ENCODE measurements at places on chromosomes 12 and 14.

DNA sequence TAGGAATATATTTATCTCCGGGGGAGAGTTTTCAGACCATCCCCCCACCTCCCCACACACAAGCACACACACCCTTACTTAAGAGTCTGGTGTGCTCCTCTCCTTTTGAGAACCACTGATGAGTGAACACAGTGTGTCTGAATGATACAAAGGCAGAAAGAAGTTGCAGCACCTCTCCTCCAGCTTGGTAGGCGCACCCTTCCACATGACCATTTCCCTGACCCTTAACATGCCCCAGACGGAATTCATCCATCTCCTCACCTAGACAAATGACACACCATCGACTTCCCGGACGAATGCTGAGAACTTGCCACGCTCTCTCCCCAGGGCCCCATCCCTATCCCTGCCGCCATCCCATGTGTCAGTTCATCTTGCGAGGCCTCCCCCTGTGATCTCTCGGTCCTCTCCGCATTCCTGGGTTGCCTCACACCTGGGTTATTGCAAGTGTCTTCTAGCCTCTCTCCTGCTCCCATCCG lies 3.9 kb downstream of the TNFRSF1A start:
- no peak for DNase-seq

GRCh38 chr14:104817930-104818713 lies 17.2 kb downstream of the ZBTB42 start:
- no peak for DNase-seq

- DNase-seq, result no peak
These were observed 171.5 kb downstream of the SLC15A4 start for GRCh38 chr12:128652136-128652751.

DNA sequence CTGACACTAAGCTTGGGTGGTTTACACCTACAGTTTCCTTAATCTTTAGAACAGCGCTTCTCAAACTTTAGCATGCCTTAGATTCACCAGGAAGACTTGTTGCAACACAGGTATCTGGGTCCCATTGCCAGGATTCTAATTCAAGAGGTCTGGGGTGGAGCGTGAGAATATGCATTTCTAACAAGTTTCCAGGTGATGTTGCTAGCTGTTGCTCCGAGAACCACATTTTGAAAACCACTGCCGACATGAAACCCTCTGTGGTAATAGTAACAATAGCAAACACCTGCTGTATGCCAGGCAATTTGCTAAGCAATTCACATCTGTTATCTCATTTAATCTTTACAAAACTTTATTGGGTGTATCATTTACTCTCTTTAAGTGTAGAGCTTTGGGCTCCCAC lies 58.6 kb downstream of the TRHDE start:
- no peak for DNase-seq

- DNase-seq, result no peak
These were observed 136.4 kb downstream of the MDGA2 start for GRCh38 chr14:47539031-47539461.

DNA sequence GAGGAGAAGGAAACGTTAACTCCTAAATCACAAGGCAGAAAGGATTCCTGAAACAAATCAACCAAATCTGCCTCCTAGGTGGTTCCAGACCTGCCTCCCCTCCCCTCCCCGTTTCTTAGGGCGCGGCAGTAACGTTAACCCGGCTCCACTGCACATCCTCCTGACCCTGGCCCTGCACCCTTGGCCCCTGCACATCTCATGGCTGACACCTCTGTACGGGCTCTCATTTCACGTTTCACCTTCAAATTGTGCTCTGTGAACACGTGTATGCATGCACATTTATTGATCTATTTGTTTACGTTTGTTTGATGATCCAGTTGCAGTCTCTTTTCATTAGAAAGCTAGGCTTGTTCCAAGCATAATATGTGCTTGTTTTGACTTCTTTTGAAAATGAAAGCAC lies 358.1 kb downstream of the ADGRD1 start:
- no peak for DNase-seq

DNA sequence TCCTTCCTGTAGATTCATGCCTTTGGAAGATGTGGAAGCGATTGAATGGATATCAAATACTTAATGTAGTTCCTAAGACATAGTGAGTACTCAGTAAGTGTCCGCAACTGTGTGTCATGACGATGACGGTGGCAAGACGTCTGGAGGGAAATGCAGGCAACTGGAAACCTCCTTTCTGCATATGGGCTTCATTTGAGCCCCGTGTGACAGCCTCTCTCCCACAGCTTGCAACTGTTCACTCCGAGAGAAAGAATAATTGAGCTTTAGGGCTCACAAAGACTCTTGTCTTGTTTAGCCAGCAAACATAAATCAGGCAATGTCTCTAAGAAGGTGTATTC lies 6.9 kb downstream of the CFAP251 start:
- no peak for DNase-seq

GRCh38 chr12:76201316-76201715 lies 116.8 kb upstream of the NAP1L1 start:
- DNase-seq, result no peak

- no peak for DNase-seq
These were observed 4.5 kb downstream of the TAS2R50 start for GRCh38 chr12:10982244-10982643.

GRCh38 chr14:99596772-99597171 lies 7.2 kb downstream of the CCDC85C start:
- DNase-seq, result no peak

GRCh38 chr12:1421091-1421846 lies 173.1 kb downstream of the FBXL14 start:
- DNase-seq, result no peak

DNA sequence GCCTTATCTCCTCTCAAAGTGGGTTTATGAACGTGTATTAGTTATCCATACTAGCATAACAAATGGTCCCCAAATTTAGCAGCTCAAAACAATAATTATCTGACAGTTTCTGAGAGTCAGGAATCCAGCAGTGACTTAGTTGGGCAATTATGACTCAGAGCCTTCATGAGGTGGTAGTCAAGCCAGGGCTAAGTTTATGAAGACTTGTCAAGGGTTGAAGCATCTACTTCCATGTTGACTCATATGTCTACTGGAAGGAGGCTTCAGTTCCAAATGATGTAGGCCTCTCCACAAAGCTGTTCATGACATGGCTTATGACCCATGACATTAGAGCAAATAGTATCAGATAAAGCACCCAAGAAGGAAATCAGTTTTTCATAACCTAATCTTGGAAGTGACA lies 73.2 kb downstream of the IPO8 start:
- no peak for DNase-seq

- no peak for DNase-seq
These were observed 85.6 kb downstream of the FOXN3 start for GRCh38 chr14:89331398-89331797.

- DNase-seq, result no peak
These were observed 7.6 kb downstream of the CDCA4 start for GRCh38 chr14:105013150-105013785.

GRCh38 chr12:64665514-64665913 lies 55.2 kb downstream of the RASSF3 start:
- DNase-seq, result peak; percentile 81

DNA sequence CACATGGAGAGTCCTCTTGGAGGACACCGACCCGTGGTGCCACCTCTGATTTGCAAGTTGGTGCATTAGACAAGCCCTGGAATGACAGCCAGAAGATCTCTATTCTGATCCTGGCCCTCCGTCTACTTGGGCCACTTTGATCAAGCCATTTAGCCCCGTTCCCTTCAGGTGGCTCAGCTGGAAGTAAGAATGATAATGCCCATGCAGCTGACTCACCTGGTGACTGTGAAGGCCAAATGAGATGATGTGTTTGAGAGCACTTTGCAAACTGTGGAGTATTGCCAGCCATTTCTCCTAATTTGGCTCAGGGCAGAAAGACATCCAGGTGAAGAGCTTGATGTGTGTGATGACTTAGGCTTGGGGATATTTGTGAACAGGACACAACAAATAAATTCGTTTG lies 165.9 kb downstream of the ETV6 start:
- no peak for DNase-seq

DNA sequence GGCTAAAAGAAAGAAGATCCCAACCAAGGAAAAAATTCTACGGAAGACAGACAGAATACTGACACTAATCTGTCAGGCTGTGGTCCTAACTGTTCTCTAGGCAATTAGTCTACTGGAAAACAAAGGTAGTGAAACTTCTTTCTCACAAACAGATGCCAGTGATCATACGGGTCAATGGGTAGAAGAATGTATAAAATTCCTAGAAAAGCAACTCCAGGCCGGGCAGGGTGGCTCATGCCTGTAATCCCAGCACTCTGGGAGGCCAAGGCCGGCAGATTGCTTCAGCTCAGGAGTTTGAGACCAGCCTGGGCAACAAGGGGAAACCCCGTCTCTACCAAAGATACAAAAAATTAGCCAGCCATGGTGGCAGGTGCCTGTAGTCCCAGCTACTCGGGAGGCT lies 64.8 kb downstream of the HECTD4 start:
- DNase-seq, result no peak

- DNase-seq, result no peak
These were observed 20.6 kb downstream of the RDH12 start for GRCh38 chr14:67722293-67722692.

DNA sequence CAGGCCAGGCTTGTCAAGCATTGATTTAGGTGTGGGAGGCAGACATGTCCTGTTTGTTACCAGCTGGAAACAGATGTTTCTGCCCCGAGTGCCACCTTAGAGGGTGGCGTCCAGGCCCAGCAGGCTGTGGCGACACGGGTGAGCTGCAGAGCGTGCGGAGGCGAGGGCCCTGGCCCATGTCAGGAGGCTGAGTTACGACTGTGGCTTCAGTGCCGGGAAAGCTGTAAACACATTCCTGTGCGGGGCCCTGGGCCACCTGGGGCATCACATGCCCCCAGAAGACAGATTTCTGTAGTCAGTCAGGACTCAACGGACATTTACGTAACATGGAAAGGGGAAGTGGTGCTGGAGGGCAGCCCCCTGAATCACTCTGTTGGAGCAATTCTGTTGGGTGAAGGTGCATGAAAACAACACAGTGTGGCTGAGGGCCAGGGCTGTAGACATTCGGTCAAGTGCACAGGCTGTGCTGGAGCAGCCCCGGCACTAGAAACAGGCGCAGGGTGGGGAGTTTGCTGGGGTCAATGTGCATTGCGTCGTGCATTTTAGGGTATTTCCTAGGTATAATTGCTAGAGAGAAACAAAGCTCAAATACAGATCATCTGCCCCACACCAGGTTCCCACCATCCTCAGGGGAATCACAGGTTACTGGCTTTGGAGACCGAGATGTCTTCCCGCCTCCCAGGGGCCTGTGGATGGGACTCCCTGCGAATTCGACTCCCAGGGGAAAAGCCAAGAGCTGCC lies 291.8 kb downstream of the TMEM121 start:
- DNase-seq, result peak; percentile 88

- no peak for DNase-seq
These were observed 6.7 kb downstream of the DDX47 start for GRCh38 chr12:12819752-12820311.

DNA sequence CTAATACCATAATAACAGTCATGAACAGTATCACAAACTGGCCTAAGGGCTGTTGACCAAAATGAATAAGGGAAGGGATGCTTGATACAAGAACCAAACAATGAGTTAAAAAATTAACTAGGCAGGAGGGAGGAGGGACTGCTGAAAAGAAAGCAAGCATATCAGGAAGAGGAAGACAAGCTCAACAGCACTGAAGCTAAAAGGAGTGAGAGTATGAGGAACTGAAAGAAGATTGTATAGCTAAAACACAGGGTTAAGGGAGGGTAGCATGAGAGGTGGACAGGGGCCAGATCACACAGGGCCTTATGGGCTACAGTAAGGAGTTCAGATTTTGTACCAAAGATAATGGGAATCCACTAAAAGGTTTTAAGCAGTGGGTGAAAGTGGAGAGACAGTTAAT lies 34.1 kb downstream of the ITGA7 start:
- no peak for DNase-seq

- DNase-seq, result peak; percentile 82
These were observed 805.4 kb downstream of the VRK1 start for GRCh38 chr14:97602438-97603117.

GRCh38 chr12:84636801-84637290 lies 275.8 kb downstream of the SLC6A15 start:
- DNase-seq, result no peak

DNA sequence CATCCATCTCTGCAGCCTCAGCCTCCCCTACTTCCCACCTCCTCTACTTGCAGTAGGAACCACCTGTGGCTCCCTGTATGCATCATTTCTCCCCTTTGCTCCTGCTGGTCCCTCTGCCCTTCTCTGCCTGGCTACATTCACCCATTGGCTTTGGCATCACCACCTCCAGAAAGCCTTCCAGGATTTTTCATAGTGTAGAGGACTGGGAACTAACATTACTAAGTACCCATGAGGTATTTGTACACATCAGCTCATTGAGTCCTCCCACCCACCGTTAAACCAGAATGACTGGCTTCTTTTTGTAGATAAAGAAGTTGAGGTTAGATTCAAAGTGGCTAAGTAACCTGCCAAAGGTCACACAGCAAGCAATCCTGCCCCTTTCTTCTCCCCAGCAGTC lies 17.1 kb downstream of the SYNE3 start:
- no peak for DNase-seq

- DNase-seq, result no peak
These were observed at the start of gene TRHDE for GRCh38 chr12:72272091-72272661. Gene TRHDE, plus strand, starts transcription at chr12:72272370. Its CDS starts 274 bp downstream, at chr12:72272644.

DNA sequence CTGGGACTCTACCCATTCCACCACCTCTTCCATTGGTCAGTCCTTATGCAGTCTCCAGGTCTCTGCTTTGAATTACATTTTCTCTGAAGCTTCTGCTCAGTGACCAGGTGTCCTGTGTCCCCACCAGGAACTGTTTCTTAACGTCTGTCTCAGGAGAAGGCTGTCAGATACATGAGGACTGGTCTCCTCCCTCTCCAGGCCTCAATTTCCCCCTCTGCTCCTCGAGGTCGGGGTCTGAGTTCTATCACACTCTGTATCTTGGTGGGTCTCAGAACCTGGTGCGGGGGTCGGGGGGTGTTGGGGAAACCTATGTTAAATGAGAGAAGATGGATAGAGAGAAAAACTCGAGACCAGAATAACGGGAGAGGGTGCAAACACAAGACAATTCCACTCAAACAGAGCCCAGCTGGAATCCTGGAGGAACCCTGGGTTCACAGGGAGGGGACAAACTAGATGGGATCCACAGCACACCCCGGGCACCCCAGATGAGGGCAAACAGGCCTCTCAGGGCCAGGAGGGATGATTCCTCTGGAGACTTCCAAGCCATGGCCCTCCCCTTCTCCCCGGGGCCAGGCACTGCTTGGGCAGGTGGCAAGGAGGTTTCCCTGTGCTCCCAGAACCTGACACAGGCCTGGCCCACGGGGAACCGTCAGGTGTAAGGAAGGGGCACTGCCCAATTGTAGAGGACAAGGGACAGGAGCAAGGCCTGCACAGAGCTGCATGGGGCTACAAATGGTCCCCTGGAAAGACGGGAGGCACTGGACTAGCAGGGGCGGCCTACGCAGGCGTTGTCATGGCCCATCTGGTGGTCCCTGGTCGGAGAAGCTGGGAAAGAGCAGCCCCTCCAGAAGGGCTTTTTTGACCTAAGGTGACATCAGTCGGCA lies 313.2 kb upstream of the DIO3 start:
- DNase-seq, result no peak

All from CD4-positive, alpha-beta T cell treated with Interleukin-15 for 1 hour (primary cell).